Activated T-cell treated with anti-CD3 and anti-CD28 coated beads, Interleukin-2, amount 50 U/mL, for 24 hours (primary cell): ENCODE measurements at places on chromosomes 1 and 21.

DNA sequence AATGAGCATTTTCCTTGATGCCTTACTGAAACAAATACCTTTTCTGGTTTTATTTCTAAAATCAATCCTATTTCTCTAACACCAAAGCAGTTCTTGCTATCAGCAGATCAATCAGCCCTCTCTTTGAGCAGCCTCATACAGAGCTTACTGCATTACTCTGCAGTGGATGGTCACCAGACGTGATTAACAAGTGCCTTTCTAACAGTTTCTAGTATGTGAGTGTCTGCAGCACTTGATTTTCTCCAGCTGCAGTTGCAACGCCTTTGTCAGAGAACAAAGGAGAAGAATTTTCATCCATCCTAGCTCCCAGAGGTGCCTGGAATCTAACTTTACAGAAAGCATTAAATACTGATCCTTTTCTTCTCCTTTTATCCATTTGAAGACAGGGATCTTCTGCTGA is 177.3 kb upstream of the SGIP1 start:
- H3K4me3 ChIP-seq = no peak overlapping the region
- H3K27ac ChIP-seq = no peak overlapping the region
- no peak for DNase-seq
- H3K36me3 ChIP-seq = peaks cover 76% of the 10 kb centered on the region

DNA sequence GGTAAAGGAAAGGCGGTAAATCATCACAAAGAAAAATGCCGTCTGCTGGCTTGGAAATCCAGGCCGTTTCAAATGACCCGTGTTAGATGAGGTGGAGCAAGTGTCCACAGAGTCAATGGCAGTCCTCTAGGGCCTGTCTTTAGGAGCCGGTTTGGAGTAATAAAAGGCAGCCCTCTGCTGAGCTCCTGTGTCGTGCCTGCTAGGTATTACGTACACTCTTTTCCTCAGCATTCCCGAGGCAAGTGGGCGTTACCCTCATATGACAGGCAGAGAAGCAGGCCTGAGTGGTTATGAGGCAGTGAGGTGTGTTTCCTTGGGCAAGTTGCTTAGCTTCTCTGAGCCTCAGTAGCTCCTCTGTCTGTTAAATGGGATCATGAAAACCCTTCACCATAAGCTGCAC is 7.7 kb downstream of the NENF start:
- no peak overlapping the region for H3K27ac ChIP-seq
- DNase-seq = no peak
- H3K27me3 ChIP-seq = no peaks in the 10 kb centered on the region
- H3K4me1 ChIP-seq = peaks cover 9% of the 10 kb centered on the region
- H3K4me3 ChIP-seq = no peak overlapping the region
- peaks cover 20% of the 10 kb centered on the region for H3K36me3 ChIP-seq

DNA sequence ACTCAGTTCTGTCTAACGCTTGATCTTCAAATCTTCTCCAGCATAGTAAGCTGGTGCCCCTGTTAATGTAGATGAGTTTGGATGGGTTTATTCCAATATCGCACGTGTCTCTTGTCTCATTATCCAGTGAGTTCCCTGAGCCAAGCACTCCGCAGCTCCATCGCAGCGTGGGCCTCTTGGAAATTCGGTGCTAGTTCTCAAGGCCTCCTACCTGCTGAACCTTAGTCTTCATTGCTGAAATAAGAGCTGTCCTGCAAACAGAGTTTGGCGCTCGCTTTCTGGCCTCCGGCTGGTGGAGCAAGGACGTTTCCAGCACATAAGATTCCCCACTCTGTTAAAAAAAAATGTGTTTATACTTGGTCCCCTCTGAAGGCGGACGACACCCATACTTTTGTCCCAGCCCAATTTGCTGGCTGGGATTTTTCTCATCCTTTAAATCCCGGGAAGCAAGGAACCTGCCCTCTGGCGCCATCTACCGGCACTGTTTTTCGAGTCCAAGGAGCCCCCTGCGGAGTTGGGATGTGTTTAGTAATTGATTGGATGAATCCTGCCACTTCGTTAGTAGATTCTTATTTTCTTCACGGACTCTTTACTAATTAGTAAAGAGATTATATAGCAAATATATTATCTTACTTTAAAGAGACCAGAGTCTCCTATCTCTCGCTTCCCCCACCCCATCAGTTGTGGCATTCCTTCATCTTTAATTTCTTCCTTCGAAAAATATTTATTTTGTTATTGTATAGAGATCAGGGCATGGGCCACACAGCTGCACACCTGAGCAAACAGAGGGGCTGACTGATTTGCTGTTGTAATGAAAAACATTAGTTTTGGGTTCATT is 14.7 kb downstream of the JUN start:
- H3K27ac ChIP-seq = no peak overlapping the region
- H3K4me1 ChIP-seq = peaks cover 11% of the 10 kb centered on the region
- H3K36me3 ChIP-seq = no peaks in the 10 kb centered on the region
- no peak overlapping the region for H3K4me3 ChIP-seq
- H3K27me3 ChIP-seq = no peaks in the 10 kb centered on the region
- DNase-seq = peak; percentile 58

DNA sequence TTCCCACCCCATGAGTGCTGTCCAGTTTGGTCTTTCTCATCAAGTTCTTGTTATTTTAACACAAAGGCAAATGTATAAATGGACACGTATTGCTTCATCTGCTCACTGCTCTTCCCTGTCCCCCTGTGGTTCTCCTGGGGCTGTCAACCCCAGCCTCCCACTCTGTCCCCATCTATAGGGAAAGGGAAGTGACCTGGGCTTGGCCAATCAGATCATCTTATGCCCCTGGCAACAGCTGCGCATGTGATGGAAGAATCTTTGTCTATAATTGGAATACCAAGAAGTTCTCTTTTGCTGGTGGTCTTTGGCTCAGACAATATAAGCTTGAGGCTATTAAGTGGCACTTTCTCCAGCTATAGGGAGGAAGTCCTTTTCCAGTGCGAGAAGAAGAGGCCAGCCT is 4.7 kb upstream of the CCSAP start:
- no peak overlapping the region for H3K4me3 ChIP-seq
- H3K27ac ChIP-seq = no peak overlapping the region
- no peaks in the 10 kb centered on the region for H3K36me3 ChIP-seq
- peaks cover 12% of the 10 kb centered on the region for H3K4me1 ChIP-seq
- peaks cover 26% of the 10 kb centered on the region for H3K27me3 ChIP-seq

- H3K36me3 ChIP-seq = no peaks in the 10 kb centered on the region
- peaks cover 22% of the 10 kb centered on the region for H3K27me3 ChIP-seq
- no peak overlapping the region for H3K27ac ChIP-seq
Measured at GRCh38 chr1:34268311-34268954, 91.7 kb downstream of the C1orf94 start.
